ENCODE measurements at places on chromosomes 2 and 18.

DNA sequence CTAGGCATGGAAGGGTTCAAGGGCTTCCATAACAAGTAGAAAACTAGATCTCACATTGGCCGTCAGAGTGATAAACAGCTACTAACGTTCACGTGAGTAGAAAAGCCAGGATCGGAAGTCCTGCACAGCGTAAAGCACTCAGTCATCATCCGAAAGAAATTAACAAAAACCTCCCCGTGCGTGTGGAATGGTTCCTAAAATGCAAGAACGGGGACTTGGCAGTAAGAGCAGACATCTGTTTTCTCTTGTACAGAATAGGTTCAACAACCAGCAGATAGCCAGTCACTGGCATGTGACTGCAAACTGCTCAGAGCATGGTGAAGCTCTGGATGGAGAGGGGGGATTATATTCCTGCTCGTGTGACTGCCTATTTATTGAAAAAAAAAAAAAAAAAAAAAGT, 106.9 kb upstream of the ITGB6 start:
- DNase-seq, result no peak

GRCh38 chr2:85795331-85796045, 41.7 kb downstream of the ATOH8 start:
- no peak for DNase-seq

GRCh38 chr2:218465987-218466633, 47.2 kb downstream of the VIL1 start:
- DNase-seq, result no peak

DNA sequence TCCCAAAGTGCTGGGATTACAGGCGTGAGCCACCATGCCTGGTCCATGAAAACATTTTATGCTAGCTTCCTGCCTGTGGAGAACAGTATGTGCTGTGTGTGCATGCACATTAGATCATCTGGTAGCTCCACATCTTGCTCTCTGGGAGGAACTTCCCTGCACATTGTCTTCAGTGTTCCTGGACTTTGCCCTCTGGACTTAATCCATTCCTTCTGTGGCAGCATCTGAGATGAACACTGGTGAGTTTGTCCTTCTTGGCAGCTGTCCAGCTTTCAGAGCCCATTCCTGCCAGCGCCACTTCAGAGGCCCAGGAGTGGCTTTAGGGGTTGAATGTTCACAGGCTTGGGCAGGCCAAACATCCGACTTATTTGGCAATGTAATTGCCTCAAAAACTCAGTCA, 65.2 kb downstream of the POU3F3 start:
- no peak for DNase-seq

DNA sequence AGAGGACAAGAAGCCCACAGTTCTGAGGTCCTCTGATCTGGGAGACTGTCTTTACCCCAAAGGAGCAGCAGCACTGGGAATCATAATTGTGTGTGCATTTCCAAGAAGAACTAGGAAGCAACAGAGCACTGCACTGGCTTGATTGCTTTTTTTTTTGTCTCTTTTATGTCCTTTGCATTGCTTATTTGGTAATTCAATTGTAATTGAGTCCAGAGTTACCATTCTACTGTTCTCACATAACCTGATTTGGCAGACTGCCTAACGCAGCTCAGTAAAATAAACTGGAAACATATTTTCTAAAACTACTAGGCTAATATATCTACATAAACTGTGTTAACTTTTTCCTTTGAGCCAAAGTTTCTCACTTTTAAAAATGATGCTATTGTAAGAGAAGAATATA, 190.3 kb upstream of the SLC8A1 start:
- DNase-seq, result no peak

- DNase-seq, result no peak
Observed at GRCh38 chr18:13287372-13287771, 68.8 kb downstream of the LDLRAD4 start.
